Activated T-cell treated with anti-CD3 and anti-CD28 coated beads, Interleukin-2, amount 50 U/mL, for 24 hours (primary cell): ENCODE measurements at places on chromosomes 2 and 18.

DNA sequence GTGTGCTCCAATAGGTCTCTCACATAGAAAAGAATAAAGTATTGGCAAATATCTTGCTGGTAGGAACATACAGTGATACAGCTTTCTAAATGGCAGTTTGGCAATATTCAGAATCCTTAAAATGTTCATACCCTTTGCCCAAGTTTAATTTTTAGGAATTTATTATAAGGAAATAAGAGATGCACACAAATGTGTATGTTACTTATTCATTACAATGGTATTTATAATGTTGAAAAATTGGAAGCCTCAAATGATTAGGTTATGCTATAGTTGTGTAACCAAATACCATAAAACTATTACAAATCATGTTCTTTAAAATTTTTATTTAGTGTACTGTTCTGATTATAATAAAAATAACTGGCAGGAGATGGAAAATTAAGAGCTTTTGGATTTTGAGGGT lies 196.8 kb downstream of the MCFD2 start:
- DNase-seq = no peak
- H3K27ac ChIP-seq = no peak overlapping the region
- peaks cover 17% of the 10 kb centered on the region for H3K36me3 ChIP-seq
- H3K27me3 ChIP-seq = no peaks in the 10 kb centered on the region
- no peak overlapping the region for H3K4me3 ChIP-seq
- peaks cover 69% of the 10 kb centered on the region for H3K4me1 ChIP-seq

- no peak overlapping the region for H3K4me3 ChIP-seq
- peaks cover 4% of the 10 kb centered on the region for H3K4me1 ChIP-seq
- DNase-seq = no peak
- no peaks in the 10 kb centered on the region for H3K27me3 ChIP-seq
Observed at GRCh38 chr2:238467792-238468191, 41.1 kb downstream of the ASB1 start.

DNA sequence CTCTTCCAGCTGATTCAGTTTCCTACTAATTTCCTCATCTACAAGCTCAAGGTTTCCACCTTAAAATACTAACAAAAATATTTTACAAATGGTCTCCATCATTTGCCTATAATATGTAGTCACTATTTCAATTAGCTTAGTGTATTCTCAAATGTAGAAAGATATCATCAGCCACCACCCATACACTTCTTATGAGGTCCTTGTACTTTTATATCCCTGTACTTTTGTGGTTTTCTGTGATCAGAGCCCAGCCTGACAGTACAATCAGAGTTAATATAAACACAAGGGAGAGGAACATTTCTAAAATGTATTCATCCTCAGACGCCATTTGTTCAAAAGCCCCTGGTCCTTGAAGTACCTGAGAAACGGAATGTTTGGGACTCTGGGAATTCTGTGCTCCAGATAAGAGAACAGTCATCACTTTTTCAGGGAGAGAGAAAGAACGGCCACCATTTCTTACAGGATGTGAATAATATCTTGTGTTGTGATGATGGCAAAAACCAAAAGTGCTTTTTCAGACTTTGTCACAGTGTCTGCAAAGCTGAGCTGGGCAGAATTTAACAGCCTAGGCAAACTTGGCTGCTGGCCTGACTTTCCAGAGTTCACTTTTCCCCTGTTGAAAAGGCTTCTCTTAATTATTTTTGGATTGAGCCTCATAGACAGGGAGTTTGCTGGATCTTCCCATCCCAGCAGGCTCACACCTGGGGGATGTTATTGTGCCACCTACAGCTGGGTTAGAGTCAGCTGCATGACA lies 361.7 kb upstream of the ACVR2A start:
- no peaks in the 10 kb centered on the region for H3K36me3 ChIP-seq
- DNase-seq = no peak
- H3K4me1 ChIP-seq = no peaks in the 10 kb centered on the region
- no peak overlapping the region for H3K4me3 ChIP-seq
- H3K27ac ChIP-seq = no peak overlapping the region

DNA sequence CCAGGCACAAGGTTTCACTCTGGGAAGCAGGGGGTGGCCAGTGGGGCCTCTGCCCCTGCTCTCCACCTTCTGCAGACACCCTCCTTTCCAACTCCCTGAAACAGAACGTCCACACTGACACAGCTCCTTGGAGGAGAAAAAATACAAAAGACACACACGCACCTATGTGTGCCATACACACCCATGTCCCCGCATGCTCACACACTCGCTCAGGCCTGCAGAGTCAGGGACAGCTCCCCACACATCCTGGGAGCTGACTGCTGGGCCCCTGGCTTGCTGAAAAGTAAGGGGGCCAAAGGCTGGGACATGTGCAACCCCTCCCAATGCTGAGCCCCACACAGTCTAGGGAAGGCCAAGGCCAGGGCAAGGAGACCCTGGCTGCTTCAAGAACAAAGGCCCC lies 200.5 kb downstream of the TNS1 start:
- no peaks in the 10 kb centered on the region for H3K4me1 ChIP-seq
- DNase-seq = no peak
- no peak overlapping the region for H3K27ac ChIP-seq
- H3K36me3 ChIP-seq = no peaks in the 10 kb centered on the region
- H3K27me3 ChIP-seq = no peaks in the 10 kb centered on the region
